GM12891 (cell line): ENCODE measurements at places on chromosomes 5 and 9.

GRCh38 chr5:133914434-133914833, 54.0 kb downstream of the C5orf15 start:
- no peak for DNase-seq

- no peak for DNase-seq
Measured at GRCh38 chr9:137058521-137059234, 4.8 kb upstream of the ENTPD2 start.

DNA sequence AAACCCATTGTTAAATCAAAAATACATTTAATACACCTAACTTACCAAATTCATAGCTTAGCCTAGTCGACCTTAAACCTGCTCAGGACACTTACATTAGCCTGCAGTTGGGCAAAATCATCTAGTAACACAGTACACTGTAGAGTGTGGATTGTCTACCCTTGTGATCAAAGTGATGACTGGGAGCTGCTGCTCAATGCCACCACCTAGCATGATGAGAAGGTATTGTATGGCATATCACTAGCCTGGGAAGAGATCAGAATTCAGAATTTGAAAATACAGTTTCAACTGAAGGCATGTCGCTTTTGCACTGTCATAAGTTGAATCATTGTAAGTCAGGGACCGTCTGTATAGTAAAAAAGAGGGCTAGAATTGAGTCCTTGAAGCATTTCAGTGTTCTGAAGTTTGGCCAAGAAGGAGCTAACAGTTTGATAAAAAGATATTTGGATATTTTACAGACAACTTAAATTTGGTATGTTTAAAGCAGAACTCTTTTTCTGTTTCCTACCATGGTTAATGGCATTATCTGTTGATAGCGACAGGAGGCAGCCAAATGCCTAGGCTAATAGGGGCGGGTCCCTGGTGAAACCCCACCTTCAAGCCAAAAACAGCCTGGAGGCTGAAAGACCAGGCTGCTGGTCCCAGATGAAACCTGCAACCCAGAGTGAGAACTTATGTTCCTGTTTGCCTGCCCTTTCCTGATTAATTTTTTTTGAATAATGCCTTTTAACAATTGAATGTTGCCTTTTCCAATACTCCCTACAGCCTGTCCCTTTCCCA, 23.0 kb downstream of the SMIM15 start:
- DNase-seq = no peak

- no peak for DNase-seq
Measured at GRCh38 chr9:130756455-130757152, 63.0 kb downstream of the EXOSC2 start.

- DNase-seq = no peak
Measured at GRCh38 chr5:73633060-73633459, 7.1 kb downstream of the ARHGEF28 start.

GRCh38 chr9:32456564-32456963, 69.4 kb downstream of the RIGI start:
- no peak for DNase-seq

DNA sequence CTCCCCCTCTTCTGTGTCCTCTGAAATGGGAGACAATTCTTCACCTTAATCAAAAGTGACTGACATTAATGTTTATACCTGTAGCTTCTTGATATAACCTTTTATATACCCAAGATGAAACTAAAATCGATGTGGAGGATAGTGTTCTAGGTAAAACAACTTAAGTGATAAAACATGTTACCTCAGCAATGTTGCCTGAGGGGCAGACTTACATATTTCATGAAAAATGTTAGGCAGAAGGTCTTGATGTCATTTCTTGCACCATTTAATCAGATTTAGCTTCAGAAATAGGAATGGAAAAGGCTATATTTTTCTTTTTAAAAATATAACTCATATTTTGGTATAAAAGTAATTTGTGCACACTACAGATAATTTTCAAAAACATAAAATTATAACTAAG, 22.7 kb upstream of the MACIR start:
- no peak for DNase-seq

GRCh38 chr5:32489791-32490562, 45.4 kb upstream of the ZFR start:
- peak; percentile 37 for DNase-seq

DNA sequence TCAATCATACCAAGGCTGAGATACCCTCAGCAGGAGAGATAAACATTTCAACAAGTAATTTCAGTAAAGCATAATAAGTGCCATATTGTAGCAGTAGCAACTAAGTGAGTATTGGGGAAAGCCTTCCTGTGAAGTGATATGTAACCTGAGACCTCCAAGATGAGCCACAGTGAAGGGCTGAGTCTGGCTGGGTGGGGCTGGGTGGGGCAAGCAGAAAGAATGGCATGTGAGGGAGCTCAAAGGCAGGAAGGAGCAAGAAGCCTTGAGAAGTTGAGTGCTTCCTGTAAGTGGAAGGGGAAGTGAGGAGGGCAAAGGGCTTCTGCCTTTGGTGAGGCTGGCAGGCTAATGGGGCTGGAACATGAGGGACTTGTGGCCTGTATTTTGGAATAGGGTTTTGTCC, 19.7 kb upstream of the ASTN2 start:
- DNase-seq = no peak

GRCh38 chr5:34628373-34628772, 27.8 kb upstream of the RAI14 start:
- DNase-seq = no peak
